ENCODE measurements at places on chromosomes 7 and 10.

DNA sequence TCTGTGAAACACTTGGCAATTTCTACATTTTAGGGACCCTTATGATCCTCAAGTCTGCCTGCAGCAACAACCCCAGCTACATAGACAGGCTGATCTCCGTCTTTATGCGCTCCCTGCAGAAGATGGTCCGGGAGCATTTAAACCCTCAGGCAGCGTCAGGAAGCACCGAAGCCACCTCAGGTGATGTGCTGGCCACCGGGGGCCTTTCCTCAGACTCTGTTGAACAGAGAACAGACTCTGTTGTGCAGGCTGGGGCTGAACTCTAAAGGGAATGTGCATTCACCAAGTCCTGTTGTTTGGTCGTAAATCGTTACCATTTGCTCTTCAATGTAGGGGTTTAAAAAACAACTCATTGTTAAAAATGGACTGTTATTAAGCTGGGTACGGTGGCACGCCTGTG, 86.3 kb downstream of the TRRAP start:
- no peak for DNase-seq

DNA sequence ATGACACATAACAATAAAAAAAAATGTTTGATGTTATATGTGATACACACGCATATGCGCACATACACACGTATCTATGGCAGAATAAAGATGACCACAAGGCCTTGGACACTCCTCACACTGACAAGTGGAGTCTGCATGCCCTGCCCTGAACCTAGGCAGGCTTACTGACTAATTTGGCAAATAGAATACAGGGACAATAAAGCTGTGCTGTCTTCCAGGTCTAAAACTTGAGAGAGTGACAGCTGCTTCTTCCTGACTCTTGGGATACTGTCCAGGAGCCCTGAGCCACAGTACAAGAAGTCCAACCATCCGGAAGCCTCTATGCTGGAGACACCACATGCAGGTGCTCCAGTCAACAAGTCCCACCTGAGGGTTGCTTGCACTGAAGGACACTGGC, 20.3 kb downstream of the PARD3 start:
- no peak for DNase-seq

DNA sequence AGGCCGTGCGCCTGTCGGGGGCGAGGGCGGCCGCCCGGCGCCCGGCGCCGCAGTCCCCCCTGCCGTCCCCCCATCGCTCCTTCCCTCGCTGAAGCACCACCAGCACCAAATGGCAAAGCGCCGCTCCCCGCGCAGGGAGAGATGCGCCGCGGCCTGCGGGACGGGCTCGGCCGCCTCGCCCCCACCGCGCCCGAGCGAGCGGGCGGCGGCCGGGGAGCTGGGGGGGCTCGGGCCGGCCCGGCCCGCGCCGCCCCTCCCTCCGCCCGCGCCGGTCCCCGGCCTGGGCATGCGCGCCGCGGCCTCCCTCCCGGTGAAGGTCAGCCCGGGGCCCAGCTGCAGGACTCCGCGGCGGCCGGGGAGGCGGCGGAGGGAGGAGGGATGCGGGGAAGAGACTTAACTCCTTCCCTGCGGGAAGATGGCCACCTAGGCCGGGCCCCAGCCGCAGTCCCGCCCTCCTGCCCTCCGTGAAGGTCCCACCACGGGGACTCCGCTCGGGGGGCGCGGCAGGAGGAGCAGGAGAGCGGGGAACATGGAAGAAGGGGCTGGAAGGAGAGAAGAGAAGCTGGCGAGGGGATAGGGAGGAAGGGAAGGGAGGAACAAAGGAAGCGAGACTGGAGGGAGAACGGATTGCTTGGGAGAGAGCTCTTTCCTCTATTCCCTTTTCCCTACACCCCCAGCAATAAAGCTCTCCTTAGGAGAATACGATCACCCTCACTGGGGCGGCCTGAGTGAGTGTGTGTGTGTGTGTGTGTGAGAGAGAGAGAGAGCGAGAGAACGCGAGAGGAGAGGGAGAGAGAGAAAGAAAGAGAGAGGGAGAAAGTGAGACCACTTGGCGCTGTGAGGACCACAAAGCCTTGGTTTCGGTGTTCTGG, 3.4 kb upstream of the SMARCD3 start:
- DNase-seq, result no peak

DNA sequence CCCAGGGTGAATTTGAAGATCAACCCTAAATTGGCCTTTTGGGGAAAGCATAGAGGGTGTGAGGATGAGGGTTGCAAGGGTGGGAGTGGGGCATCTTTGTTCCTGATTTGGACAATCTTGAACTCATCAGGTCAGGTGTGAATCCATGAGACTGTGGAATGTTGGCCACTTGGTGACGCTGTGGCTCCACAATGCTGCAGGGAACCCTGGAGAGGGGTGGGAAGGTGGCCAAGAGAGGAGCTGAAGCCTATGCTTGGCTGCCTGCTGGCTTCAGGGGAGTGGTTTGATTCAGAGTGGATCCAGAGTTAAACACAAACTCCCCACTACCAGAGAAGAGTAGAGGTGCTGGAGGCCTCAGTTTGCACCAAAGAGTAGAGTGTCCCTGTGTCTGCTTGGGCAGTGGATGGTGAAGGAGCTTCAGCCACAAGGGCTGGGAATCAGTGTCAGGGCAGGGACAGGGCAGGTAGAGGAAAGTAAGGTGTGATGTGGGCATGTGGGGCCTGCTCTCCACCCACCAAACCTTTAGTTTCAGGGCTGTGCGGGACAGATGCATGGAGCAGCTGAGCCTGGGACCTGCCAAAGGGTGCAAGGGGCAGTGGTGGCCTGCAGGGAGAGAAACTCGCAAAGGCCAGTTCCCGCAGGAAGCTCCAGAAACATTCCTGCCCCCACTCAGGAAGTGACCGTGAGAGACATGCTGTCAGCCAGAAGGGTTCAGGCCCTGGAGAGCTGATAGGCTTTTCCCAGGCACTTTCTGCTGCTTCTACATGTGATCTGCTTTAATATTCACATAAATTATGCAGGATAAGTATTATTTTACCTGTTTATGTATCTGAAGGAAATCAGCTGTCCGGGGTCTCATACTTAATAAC, 81.0 kb upstream of the PRSS58 start:
- DNase-seq, result no peak

- DNase-seq, result no peak
Observed at GRCh38 chr7:150736864-150737263, 354 bp upstream of the GIMAP5 start.

- no peak for DNase-seq
Observed at GRCh38 chr7:45626441-45627430, 52.6 kb downstream of the ADCY1 start.

GRCh38 chr7:42611961-42612360, 299.9 kb downstream of the C7orf25 start:
- DNase-seq, result no peak
